Large intestine (tissue), 12 donors: ENCODE measurements at places on chromosomes 13 and 19. TPM values are rescaled to one million over a fixed set of nuclear protein-coding genes. Genes with fewer than 3 reads are reported as not detected.
A peak's percentile ranks its signal among the peaks of the same experiment; 100 is the strongest.

DNA sequence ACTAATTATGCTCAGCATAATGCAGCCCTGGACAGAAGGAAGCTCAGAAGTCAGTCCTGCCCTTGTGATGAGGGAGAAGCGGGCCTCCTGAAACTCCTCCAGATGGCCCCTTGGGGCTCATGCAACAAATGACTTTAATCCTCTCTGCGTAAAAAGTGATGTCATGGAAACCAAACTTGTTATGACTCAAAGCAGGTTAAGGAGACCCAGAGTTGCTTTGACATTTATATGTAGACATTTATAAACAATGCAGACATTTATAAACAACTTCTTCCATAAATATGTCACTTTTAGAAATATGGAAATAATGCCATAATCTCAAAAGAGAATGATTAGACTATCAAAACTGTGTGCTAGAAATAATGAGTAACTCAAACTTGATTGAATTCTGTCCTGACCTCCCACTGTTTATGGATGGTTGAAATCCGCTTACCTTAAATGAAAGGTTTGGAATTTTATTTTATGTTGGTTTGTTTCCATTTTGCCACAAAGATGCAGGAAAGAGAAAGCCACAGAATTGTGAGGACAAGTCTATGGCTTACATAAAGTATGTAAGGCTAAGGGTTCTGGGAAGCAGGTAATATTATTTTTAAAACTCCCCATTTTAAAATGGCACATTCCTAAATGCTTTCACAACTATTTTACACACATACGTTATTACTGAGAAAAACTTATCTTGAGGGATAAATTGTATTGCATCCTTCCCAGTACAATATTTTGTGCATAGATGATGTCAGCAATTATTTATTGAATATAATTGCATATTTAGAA, 73.7 kb downstream of the CYSLTR2 start:
- no peak overlapping the region for H3K27ac ChIP-seq
- no peaks in the 10 kb centered on the region for H3K27me3 ChIP-seq
- no peaks in the 10 kb centered on the region for H3K4me1 ChIP-seq
- peak; percentile 23 for DNase-seq
- no peak overlapping the region for H3K4me3 ChIP-seq

DNA sequence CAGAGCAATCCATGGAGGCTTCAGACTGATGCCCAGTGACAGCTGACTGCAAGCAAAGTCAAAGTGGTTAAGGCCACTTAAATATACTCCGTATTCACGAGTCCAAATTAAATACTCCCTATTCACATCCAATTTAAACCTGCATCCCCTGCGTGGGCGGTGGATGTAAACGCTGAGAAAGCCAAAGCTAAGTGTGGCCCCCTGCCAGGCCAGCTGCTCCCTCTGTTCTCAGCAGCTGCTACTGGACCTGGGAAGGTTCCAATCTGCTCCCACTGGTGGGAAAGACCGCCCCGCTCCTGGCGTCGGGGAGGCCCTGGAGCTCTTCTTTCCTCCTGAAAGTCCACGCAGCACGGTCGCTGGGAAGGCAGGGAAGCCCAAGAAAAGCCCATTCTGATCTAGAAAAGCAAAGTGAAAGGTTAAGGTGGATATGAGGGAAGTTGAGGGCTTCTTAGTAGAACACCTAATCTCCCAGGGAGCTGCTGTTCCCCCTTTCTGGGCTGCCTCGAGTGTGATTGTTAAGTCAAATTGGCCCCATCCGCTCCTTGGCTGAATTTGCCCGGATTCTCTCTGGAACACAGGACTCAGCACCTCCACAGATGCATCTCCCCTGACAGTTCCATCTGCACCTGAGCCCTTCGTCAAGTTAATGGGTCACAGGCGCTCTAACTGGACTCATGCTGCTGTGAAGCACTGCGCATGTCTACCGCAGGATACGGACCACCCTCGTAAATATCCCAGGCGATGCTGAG, 205.5 kb downstream of the USP12 start:
- H3K27me3 ChIP-seq = no peaks in the 10 kb centered on the region
- H3K4me3 ChIP-seq = no peak overlapping the region
- peaks cover 99% of the 10 kb centered on the region for H3K4me1 ChIP-seq
- no peaks in the 10 kb centered on the region for H3K36me3 ChIP-seq
- DNase-seq = no peak
- H3K27ac ChIP-seq = no peak overlapping the region

DNA sequence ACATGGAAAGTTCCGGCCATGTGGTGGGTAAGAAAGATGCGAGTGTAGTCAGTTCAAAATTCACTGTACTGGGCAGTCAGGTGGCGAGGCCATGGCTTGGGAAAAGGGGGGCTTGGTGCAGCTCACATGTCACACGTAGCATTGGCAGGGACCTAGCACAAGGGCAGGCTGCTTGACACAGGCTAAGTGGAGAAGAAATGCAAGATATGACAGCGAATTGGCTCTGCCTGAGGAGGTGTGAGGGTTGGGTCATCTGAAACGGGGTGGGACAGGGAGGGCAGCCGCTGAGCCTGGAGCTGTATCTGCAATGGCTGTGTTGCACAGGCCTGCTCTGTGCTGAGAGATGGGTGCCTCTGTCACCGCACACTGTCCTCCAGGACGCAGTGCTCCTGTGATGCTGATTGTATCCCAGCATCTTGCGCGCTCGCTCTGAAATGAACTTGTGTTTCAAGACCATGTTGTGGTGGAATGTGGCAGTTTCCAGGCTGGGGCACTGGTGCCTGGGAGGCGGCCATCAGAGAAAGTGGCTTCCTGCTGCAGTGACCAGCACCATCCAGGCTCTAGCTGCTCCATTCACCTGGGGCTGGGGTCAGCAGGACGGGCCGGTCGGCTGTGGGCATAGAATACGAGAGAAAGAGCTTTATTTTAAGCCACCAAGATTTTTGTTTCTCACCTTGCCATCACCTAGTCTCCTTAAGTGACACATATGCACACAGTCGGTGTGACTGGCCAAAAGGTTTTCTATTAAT, 70.3 kb downstream of the TEX29 start:
- no peak overlapping the region for H3K4me3 ChIP-seq
- DNase-seq = no peak
- no peaks in the 10 kb centered on the region for H3K27me3 ChIP-seq
- H3K27ac ChIP-seq = no peak overlapping the region

GRCh38 chr13:92074658-92075057, 676.2 kb downstream of the GPC5 start:
- H3K27me3 ChIP-seq = no peaks in the 10 kb centered on the region
- DNase-seq = no peak
- H3K4me1 ChIP-seq = no peaks in the 10 kb centered on the region
- H3K27ac ChIP-seq = no peak overlapping the region
- H3K4me3 ChIP-seq = no peak overlapping the region

DNA sequence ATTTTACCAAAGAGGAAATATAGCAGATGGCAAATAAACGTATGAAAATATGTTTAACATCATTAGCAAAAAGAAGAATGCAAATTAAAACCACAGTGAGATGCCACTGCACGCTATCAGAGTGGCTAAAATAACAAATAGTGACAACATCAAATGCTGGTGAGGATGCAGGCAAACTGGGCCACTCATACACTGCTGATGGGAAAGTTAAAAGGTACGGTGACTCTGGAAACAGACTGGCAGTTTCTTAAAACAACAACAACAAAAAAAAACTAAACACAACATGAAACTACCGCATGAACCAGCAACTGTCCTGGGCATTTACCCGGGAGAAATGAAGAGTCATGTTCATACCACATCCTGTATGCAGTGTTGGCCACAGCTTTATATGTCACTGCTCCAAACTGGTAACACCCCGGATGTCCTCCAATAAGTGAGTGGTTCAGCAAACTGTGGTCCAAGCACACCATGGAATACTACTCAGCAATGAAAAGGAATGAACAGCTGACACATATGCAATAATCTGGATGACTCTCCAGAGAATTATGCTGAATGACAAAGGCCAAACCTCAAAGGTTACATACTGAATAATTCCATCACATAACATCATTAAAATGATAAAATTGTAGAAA, 22.3 kb downstream of the EPS15L1 start:
- no peak overlapping the region for H3K27ac ChIP-seq
- no peaks in the 10 kb centered on the region for H3K27me3 ChIP-seq
- peaks cover 14% of the 10 kb centered on the region for H3K4me1 ChIP-seq

DNA sequence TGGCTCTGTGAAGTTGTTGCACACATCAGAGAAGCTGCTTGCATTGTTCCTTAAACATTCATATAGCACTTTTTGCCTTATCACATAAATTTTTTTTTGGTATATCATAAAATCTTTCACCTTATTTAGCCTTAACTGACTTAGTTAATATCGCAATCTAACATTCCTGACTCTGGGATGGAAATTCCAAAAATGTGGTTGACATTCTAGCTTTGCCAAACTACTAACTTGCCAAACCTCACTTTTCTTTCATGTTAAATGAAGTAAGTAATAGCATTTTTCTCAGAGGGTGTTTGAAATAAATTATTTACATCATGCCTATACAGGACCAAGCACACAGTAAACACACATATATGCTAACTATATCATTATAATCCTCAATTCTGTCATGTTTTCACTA, 736.9 kb upstream of the PCDH9 start:
- no peaks in the 10 kb centered on the region for H3K4me1 ChIP-seq
- no peak overlapping the region for H3K27ac ChIP-seq
- no peak overlapping the region for H3K4me3 ChIP-seq
- no peak for DNase-seq
- H3K27me3 ChIP-seq = no peaks in the 10 kb centered on the region

Gene OR4F17
- polyA plus RNA-seq = not detected

Gene LHFPL6
- 22.6 TPM for polyA plus RNA-seq

Gene SF3A2
- 75.2 TPM for polyA plus RNA-seq
